Stimulated activated CD8-positive, alpha-beta memory T cell treated with anti-CD3 and anti-CD28 coated beads, Interleukin-4, amount 100 ng/mL, for 4 hours (primary cell): ENCODE measurements at places on chromosomes 6 and 20.

DNA sequence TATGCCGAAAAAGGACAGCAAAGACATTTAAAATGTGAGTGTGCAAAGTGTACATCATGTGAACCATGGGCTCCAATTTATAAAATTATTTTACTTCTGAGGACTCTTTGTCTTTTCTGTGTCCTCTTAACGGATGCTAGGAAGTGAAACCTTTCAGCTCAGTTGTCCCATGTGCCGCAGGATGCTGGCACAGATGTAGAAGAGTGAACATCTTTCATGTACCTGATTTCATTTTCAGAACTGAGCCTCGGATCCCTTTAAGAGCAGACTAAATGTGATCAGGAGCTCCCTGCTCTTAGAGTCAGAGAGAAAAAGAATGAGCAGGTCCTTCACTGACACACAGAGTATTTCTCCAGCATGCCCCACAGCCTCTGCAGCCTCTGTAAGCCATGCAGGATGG lies 27.6 kb upstream of the FUCA2 start:
- no peak for DNase-seq

DNA sequence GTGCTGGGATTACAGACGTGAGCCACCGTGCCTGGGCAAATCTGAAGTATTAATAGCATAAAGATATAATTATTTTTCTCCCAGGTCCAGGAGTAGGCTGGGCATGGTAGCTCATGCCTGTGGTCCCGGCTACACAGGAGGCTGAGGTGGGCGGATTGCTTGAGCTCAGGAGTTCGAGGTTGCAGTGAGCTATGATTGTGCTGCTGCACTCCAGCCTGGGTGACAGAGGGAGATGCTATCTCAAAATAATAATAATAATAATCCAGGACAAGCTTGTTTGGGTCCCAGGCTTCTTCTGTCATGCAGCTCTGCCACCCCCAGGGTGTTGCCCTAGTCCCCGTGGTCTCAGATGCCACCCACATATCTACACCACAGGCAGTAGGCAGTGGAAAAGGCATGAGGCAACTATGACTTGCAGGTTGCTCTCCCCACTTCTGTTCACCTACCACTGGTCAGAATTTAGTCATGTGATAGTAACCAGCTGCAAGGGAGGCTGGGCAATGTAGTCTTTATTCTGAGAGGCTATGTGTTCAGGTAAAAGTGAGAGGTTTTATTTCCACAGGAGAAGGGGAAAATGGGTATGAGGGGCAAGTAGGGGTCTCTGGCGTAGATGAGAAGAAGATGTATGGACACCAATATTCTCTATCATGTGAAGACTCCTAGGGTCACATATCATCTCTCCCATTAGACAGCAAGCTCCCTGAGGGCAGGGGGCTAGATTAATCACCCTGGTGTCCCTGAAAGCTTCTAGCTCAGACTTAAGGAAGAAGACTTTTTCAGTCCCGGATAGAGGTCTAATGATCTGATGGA lies 25.7 kb downstream of the TCF15 start:
- no peak for DNase-seq

DNA sequence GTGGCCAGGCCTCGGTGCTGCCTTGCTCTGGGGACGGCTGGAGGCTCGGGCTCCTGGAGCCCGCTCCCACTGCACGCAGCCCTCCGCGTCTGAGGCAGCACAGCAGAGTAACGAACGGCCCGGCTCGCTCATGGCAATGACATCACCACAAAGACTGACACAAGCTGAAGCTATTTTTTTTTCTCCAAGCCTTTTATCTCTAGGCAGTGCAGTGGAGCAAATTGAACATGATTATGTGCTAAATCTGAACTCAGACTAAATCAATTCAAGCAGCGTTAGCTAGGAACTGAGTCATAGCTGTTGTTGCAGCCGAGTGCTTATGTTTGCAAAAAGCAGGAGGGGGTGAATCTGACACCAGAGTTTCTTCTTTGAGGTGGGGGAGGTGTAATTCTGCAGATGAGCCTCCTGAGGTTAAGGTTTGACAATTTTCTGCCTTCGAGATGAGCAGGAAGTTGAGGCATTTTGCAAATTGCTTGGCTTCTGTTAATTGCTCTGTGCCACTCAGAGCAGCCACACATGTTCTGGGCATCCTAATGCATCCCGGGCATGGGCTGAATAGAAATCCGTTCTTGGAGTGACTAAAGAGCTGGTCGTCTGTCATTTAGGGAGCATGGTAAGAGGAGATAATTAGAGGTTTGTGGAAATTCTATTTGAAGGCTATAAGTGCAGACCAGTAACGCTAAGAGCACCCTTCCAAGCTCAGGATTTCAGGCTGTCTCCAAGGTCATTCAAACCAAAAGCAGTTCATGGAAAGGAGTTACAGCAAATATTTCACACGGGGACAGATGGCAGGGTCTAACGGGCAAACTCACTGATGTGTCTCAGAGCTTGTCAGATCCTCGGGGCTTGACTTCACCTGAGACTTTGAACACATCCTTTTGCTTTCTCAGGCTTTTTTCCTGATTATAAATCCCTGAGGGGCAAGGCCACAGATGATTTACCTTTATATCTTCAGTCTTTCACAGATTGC lies 155.1 kb upstream of the ENPP5 start:
- DNase-seq, result no peak

- DNase-seq, result no peak
These were observed 177.2 kb downstream of the TSHZ2 start for GRCh38 chr20:53149148-53149889.

DNA sequence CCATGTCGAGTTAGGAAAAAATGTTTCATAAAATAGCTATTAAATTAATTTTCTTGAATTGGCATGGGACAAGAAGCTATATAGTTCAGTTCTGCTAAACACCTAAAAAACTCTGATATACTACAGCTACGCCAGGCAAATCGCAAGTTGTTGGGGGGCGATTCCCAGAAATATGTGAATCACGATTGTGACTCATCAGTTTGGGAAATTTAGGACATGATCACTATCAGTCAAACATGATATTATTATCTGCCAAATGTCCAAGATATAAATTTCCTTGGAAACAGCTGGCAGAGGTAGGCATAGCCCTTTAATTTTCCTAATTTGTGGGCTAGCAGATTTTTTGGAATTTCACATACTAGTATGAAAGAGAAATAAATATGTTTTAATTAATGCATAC lies 123.6 kb downstream of the ATXN1 start:
- DNase-seq, result no peak
